Hypothalamus (tissue), 51 donors: ENCODE measurements at places on chromosomes 16 and 17.

GRCh38 chr16:58119509-58119845 lies 9.7 kb downstream of the CFAP20 start:
- DNase-seq, result no peak

DNA sequence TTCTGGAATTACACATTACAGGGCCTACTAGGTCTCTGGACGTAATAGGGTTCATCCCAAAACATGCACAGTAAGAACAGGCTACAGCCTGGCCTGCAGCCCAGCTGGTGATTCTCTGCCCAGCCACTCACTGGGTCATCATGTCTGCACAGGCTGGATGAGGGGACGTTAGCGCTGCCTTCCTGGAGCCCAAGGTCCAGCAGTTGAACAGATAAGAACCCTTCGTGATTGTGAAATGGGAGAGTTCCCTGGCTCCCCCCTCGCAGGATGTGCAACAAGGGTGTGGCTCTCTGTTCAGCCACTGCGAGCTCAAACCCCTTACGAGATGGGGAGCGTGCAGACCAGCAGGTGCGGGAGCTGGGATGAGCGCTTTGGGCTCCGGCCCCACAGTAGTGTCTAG lies 200.0 kb upstream of the CDH5 start:
- DNase-seq, result no peak

DNA sequence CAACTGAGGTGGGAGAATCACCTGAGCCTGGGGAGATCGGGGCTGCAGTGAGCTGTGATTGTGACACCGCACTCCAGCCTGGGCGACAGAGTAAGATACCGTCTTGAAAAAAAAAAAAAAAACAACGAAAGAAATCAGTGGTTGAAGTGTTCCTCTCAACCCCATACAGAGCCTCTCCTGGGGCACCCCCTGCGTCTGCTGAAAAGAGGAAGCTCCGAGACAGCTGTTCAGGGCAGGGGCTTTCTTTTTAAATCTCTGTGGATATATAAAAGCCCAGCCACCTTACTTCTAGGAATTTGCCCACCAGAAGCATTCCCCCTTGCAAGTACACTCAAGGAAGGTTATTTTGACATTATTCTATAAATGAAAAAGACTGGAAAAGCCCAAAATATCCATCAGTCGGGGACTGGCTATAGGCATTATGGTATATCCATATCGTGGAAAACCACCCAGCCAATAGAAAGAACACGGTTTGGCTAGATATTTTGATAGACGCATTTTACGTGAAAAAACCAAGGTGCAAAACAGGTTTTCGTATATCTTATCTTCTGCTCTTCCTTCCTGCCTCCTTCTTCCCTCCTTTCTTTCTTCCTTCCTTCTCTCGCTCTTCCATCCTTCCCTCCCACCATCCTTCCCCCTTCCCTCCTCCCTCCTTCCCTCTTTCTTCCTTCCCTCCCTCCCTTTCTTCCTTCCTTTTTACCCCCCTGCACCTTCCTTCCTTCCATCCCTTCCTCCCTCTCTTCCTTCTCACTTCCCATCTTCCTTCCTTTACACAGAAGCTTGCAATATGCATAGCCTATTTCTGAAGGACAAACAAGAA lies 9.2 kb upstream of the CCL22 start:
- no peak for DNase-seq

- no peak for DNase-seq
Observed at GRCh38 chr16:52022177-52022576, 524.8 kb downstream of the TOX3 start.

- DNase-seq, result peak; percentile 25
Observed at GRCh38 chr16:23803591-23804123, 32.1 kb upstream of the PRKCB start.

DNA sequence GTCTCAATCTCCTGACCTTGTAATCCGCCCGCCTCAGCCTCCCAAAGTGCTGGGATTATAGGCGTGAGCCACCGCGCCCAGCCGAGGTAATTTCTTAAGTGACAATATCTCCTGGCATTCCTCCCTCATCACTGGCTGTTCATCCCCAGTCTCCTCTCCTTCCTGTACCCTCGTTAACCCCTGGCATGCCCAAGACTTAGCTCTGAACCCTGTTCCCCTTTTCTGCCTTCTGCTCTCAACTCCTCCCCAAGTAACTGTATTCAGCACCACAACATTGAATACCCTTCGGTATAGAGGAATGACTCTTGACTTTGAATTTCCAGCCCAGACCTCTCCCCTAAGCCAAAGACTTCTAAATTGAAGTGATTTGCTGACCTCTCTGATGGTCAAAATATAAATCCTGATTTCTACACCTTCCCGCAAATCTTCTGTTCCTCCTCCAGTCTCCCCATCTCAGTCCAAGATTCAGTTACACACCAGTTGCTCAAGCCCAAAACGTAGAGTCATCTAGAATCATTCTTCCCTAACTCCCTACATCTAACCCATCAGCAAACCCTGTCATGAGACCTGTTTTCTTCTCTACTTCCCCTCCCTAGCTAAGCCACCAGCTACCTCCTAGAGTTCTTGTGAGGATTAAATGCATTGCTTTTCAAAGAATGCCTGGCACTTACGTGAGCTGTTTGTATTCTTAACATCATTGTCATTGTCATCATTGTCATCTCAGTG lies 14.8 kb downstream of the PMP22 start:
- no peak for DNase-seq

DNA sequence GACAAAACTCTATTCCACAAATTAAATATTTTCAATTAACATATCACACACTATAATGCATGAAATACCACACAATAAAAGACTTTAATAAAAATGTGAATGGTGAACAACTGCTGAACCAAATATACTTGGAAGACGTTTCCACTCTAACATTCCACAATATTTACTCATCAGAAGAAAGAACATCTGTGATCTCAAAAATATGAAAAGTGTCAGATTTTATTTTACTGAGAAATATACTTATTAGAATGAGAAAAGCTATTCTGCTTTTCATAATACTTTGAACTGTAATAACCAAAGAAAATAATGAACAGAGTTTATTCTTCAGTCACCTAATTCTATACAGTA lies 181.8 kb upstream of the AXIN2 start:
- no peak for DNase-seq

GRCh38 chr16:82056550-82056896 lies 21.5 kb downstream of the HSD17B2 start:
- no peak for DNase-seq

GRCh38 chr17:11023639-11024479 lies 186.0 kb upstream of the PIRT start:
- DNase-seq, result no peak

DNA sequence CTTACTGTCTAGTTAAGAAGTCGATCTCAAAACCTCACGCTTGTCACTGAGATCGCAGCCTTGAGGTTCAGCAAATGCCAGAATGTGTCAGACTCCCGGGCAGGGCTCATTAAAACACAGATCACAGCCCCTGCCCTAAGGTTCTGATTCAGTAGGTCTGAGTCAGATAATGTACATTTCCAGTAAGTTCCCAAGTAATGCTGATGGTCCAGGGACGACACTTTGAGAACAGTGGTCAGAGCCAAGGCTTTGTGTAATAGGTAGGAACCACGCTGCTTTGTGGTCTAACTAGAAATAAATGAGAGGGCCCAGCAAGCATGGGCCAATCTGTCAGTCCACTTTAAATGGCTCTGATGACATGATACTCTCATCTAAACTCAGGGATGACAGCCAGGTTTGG lies 228.6 kb downstream of the ZFHX3 start:
- no peak for DNase-seq

GRCh38 chr17:15081008-15081407 lies 184.1 kb downstream of the PMP22 start:
- no peak for DNase-seq

DNA sequence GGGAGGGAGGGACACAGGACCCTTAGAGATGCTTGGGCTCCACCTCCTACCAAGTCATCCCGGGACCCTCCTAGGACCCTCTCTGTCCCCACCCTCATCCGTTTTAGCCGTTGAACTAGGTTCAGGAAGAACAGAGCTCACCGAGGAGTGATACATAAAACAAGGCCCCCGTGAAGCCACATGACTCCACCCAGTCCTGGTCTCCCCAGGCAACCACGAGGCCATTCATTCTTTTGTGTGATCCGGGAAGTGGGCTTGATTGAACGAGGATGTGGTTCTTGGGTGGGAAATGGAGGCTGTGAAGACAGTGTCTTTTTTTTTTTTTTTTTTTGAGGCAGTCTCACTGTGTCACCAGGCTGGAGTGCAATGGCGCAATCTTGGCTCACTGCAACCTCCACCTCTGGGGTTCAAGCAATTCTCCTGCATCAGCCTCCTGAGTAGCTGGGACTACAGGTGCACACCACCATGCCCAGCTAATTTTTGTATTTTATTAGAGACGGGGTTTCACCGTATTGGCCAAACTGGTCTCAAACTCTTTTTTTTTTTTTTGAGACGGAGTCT lies 14.8 kb downstream of the TRARG1 start:
- DNase-seq, result no peak
